ENCODE measurements at places on chromosomes 2 and 18.

- DNase-seq, result peak; percentile 76
These were observed 234.4 kb upstream of the EPAS1 start for GRCh38 chr2:46062637-46063412.

DNA sequence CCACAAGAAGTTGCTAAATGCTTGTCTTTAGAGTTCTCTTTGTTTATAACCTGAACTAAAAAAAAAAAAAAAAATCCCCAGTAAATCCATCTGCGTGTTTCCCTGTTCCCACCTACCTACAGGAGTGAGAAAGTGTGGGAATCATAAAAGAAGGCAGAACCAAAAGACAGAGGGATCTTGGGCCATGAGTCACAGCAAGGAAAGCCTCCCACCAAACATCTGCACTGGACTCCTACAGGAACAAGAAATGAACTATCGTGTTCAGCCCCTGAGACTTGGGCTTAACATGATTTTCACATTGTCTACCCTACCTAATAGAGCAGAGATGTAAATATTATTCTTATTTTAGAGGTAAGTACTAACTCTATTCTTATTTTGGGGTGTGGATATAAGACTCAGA is 1761.2 kb upstream of the CELF4 start:
- no peak for DNase-seq

GRCh38 chr18:27771571-27771970 is 405.4 kb downstream of the CDH2 start:
- no peak for DNase-seq

DNA sequence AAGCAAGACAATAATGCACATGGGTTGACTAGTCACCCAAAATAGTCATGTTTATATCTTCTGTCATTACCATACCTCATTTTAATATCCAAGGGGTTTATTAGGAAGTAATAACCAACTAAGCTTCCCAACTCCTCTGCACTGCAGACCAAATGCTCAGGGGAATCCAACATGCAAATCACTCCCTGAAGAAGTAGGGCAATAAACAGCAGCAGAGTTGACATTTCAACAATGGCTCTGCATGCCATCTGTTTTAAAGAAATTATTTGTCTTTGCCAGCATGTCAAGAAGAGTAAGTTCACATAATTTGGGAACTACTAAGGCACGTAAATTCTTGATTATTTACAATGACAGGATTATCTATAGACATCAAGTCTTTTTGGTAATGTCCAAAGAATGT is 84.4 kb upstream of the LYPD1 start:
- DNase-seq, result no peak

- no peak for DNase-seq
These were observed 70.8 kb downstream of the FAM117B start for GRCh38 chr2:202705446-202706020.

DNA sequence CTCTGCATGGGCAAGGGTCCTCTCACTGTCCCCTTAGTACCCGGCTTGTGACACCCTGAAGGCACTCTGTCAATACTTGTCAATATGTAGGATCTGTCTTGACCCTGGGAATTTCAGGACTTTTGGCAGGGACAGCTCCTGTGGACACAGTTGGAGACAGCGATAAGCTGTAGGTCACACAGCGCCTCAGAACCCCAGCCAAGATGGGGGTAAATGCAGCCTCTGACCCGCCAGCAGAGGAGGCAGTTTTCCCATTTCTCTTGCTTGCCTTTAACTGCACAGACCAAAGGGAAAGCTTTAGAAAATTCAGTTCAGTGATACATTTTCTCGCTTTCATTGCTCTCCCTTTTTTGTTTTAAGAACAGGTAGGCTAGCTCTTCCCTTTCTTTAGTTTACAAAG is 54.8 kb upstream of the KLHL29 start:
- no peak for DNase-seq

GRCh38 chr18:13235421-13235831 is 16.9 kb downstream of the LDLRAD4 start:
- DNase-seq, result no peak

DNA sequence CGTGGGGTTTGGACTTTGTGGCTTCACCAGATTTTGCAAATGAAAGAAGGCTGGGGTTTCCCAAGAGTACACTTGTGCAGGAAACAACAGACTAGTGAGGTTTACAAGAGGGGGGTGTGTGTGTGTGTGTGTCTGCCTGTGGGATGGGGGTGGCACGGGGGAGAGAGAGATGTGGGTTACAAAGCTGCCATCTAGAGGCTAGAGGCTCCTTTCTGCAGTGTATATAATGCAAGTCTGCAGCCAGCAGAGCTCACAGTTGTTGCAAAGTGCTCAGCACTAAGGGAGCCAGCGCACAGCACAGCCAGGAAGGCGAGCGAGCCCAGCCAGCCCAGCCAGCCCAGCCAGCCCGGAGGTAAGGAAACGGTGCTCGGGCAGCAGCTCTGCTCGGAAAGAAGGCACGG is at the start of gene ACKR3:
ACKR3 (plus strand) TSS at position 253 of the 401 bp plus-strand sequence. CDS start 10,641 bp downstream, outside the sequence.
- DNase-seq, result peak; percentile 82

- DNase-seq, result no peak
These were observed 202.7 kb downstream of the ACKR3 start for GRCh38 chr2:236772220-236772837.

- no peak for DNase-seq
These were observed 146.4 kb downstream of the SH3RF3 start for GRCh38 chr2:109275120-109276012.

DNA sequence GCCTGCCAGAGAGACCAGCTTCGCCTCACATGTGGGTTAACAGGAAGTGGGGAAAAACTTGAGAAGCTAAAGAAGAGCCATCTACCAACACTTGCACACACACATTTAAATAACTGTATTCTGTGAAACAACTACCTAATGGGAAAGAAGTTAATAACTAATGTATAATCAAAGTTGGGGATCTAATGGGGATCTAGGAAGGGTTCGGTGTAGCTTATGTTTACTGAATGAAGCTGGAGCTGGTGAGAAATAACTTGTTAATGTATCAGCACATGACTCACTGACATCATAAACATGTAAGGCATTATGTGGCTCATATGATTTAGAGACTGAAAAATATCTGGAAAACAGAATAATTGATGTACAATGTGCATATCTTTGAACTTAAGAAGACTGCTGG is 421.3 kb upstream of the NXPH2 start:
- no peak for DNase-seq

DNA sequence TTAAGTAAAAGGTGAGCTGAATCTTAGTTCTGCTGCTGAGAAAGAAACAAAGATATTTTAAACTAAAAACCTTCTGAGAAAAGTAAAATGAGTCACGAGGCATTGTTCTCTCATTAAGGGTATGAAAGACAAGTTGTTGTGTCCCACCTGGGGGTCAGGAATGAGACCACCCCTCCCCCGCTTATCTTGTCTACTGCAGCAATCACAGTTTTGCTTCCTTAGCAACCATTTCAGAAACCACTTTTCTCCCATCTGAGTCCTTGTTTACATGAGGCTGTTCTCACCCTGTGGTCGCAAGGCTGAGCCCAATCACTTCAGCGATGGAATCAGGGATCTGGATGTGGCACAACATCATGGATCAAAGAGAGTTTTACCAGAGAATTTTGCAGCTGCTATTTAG is 377.6 kb upstream of the NETO1 start:
- no peak for DNase-seq

DNA sequence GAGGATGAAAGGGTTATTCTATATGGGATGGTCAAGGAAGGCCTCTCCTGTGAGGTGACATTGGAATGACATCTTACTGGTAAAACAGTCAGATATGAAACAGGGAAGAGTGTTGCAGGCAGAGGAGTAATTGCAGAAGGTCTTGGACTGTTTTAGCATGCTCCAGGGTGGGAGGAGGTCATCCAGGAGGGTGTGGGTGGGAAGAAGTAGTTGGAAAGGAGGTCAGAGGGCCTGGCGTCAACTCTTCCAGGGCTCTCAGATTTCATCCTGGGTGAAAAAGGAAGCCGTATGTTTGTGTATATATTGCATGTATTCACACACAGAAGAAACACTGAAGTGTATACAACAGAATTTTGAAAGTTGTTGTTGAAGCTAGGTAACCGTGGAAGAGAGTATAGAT is 48.2 kb downstream of the ATP9B start:
- DNase-seq, result no peak

All from midbrain (tissue), 1 donor.